Prostate gland (tissue), 2 donors: ENCODE measurements at places on chromosomes 5 and 9. TPM values are rescaled to one million over a fixed set of nuclear protein-coding genes. Genes with fewer than 3 reads are reported as not detected.

NTNG2 gene
- 37.4 TPM for total RNA-seq

MUSK gene
- total RNA-seq, result 7.6 TPM

NAIP gene
- 16.4 TPM for total RNA-seq

SCGB3A2 gene
- not detected for total RNA-seq

LVRN gene
- total RNA-seq, result not detected

ASTN2 gene
- total RNA-seq, result 153 TPM

SLC24A2 gene
- not detected for total RNA-seq

GPX8 gene
- 16.0 TPM for total RNA-seq

GRCh38 chr5:84438456-84438855, 53.8 kb upstream of the EDIL3 start:
- no peak for DNase-seq

GRCh38 chr9:112332214-112332613, 1.2 kb downstream of the PTBP3 start:
- no peak for DNase-seq

DNA sequence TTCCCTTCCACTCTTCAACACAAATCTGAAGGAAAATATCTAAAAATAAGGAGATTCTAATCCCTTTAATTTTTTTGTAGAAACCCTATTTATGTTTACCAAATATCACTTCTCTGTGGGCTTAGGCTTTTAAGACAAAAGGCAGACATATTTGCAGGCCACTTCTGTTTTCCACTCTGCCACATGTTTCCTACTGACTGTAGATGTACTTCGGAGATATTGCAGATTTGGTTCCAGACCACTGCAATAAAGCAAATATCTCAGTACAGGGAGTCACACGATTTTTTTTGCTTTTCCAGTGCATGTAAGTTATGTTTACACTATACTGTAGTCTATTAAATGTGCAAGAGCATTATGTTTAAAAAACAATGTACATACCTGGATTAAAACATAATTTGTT, 219.0 kb downstream of the SREK1 start:
- no peak for DNase-seq

GRCh38 chr9:36485647-36486328, 85.7 kb upstream of the RNF38 start:
- no peak for DNase-seq

GRCh38 chr5:56816546-56817081, 1.3 kb downstream of the MAP3K1 start:
- DNase-seq, result peak; percentile 55

GRCh38 chr5:113606298-113607134, 93.0 kb downstream of the YTHDC2 start:
- peak; percentile 33 for DNase-seq

DNA sequence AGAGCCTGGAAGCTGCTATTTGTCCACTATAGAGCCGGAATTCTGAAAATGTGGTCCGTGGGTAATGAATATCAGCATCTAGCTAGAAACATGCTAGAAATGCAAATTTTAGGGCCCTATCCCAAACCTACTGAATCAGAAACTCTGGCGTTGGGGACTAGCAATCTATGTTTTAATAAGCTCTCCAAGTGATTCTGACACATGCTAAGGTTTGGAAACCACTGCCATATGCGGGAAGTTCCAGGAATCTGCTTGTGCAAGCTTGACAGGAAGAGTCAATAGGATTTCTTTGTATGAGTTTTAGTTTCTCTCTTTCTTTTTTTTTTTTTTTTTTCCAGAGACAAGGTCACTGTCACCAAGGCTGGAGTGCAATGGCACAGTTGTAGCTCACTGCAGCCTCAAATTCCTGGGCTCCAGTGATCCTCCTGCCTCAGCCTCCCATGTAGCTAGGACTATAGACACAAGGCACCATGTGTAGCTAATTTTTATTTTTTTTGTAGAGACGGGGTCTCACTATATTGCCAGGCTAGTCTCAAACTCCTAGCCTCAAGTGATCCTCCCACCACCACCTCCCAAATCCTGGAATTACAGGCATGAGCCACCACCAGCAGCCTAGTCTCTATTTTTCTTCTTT, 26.4 kb upstream of the CARNMT1 start:
- DNase-seq, result no peak

GRCh38 chr9:69834591-69835184, 14.1 kb downstream of the CFAP95 start:
- DNase-seq, result no peak

- no peak for DNase-seq
Measured at GRCh38 chr9:115411516-115411915, 293.6 kb upstream of the TNC start.

GRCh38 chr9:96048104-96048955, 172.8 kb downstream of the ERCC6L2 start:
- peak; percentile 58 for DNase-seq

DNA sequence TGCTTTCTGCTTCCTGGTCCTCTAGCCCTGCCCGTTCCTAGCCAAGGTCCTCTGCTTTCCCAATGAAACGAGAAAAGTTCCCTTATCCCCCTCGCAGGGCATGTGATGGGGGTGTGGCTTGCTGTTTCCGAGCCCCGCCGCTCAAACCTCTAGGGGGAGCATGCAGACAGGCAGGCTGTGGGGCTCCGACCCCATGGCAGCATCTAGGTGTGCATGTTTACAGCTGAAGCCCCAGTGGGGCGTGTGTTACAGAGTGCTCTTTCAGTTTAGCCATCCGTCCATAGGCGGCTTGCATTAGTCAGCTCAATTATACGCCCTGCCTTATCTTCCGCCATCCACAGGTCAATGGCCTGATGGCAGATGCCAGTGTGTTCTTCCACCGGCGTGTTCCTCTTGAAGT, 48.3 kb upstream of the SPATA31E1 start:
- no peak for DNase-seq

DNA sequence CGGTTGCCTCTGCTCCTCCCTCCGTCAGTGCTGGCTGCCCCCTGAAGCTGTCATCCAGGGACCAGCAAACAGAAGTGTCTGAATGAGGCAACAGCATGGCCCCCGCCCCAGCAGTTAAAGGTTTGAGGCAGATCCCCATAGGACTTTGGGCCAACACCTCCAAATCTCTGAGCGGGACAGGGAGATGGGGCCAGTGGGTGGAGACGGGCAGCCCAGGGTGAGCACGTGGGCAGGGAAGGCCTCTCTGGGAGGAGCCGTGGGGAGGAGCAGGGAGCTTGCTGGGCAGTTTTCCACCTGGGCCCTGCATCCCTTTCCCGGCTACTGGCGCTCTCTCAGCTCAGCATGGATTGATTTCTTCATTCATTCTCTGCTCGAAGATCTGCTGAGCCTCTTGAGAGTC, 39.1 kb upstream of the NOTCH1 start:
- peak; percentile 30 for DNase-seq

- DNase-seq, result no peak
Measured at GRCh38 chr5:135883026-135883425, 12.6 kb downstream of the IL9 start.

DNA sequence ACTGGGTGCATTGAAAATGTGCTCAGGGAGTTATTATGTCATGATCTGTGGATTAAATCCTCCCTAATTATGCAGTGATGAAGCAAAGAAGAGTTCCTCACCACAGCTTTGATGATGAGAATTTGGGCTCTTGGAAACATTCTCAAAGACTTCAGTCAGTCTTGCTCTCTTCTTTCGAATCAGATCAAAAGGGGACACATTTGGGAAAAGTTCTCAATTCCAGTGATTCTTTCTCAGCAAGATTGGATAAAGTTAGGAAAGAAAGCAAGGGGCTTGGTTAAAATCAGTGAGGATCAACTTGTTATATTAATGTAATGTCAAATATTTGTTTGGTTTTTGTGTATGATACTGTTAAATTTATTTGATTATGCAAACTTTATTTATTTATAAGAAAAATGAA, 411.3 kb upstream of the ACTBL2 start:
- DNase-seq, result no peak

GRCh38 chr5:115888027-115888426, 46.3 kb downstream of the AP3S1 start:
- no peak for DNase-seq

DNA sequence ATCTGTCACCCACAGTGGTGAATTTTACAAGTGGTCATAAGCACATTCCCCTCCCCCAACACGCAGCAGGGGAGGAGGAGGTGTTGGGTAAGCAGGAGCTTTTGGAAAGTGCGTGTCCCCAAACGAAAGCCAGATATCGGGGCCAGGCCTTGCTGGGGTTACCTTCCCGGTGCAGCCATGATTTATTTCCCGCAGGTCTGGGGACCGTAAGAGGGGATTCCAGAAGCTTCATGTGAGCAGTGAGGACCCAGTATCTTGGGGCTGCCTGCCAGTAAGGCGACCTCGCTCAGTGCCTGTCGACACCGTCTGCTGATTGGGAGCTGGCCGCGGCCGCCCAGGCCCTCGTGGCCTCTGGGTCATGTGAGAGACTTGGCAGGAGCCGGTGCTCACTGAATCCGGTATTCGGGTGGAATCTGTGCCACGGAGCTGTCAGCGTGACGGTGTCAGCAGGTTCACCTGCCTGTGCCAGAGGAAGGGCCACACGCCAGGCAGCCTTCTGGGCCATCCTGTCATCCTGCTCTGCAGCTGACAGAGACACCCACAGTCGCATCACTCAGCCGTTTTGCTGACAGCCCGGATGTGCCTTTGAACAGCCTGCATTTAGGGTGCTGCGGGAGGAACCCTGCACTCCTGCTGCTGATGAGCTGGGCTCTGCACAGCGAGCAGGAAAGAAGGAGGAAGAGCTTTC, 37.3 kb downstream of the SEC61B start:
- peak; percentile 57 for DNase-seq

DNA sequence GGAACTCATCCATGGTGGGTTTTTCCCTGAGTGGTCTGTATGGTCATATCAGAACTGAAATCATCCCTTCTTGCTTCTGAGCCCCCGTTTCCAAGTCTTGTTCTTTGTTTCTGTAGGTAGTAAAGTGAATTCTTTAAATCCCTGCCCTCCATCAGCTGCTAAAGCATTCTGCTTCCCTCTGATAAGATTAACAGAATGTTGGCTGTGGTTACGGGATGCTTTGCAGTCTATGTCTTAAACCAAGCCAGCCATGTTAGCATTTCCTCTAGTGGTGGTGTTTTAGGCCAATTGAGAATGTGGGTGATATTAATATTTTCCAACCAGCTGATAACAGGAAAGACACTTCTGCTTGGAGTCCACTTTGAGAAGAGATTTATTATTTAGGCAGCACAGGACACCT, 22.0 kb upstream of the KCNIP1 start:
- no peak for DNase-seq

GRCh38 chr5:174414315-174414710, 310.1 kb upstream of the MSX2 start:
- DNase-seq, result no peak

DNA sequence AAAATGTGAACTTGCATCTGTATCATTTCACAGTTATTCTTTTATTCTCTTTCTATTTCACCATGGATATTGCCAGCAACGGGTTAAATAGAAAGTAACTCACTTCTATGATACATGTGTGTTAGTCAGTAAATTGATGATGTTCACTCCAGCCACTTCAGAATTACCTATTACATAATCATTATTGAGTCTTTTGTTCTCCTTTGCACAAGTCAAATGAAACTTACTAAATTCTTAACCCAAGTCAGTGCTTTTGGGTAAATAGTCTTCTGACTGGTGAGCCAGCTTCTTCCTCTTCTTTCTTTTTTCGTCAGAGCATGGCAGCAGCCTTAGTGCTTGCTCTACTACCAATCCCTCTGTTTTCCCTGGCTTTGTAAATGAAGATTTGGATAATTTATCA, 344.3 kb downstream of the RAB3C start:
- no peak for DNase-seq

GRCh38 chr5:141786700-141787099, 91.5 kb downstream of the PCDH1 start:
- no peak for DNase-seq

GRCh38 chr5:67774786-67775185, 440.8 kb upstream of the PIK3R1 start:
- no peak for DNase-seq
